ENCODE measurements at places on chromosomes 5 and 9.

GRCh38 chr5:53963958-53964357 lies 346.4 kb downstream of the ARL15 start:
- no peak for DNase-seq

GRCh38 chr5:163439092-163439425 lies 1.7 kb downstream of the CCNG1 start:
- DNase-seq: peak; percentile 6

DNA sequence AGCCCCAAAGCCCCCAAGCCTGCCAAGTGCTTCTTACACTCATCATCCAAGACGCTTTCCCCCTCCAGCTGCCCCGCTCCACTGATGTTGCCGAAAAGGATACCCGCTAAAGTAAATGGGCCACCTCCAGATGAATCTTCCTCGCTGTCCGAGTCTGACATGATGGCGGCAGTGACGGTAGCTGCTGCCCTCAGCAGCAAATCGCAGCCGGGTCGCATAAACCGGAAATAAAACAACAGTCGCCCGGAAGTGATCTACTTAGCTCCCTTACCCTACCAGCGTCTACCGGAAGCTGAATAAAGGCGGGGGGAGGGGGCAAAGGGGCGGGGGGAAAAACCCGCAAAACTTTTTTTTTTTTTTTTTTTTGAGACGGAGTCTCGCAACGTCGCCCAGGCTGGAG lies at the start of gene TAF1L:
TSS of gene TAF1L (minus strand) at position 308 of the 400 bp plus-strand sequence. CDS start at position 218, 90 bp downstream.
- no peak for DNase-seq

DNA sequence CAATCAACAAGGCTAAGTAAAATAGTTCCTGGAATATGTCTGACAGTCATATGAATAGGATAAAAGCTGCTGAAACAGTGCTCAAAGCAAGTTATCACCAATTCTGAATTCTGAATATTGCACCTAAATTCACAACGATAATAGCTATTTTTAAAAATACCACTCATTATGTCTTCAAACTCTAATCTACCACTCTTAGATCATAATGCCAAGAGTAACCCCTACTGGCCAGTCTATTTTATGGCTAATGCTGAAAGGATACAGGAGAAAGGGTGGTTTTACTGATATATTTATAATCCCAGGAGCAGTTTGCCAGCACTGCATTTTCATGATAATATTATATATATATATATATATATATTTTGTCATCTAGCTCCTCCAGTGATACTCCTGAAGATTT lies 232.8 kb downstream of the PDE4D start:
- peak; percentile 27 for DNase-seq

GRCh38 chr9:89440951-89441654 lies 56.8 kb downstream of the SEMA4D start:
- no peak for DNase-seq

GRCh38 chr5:157309796-157310195 lies 43.9 kb downstream of the CYFIP2 start:
- no peak for DNase-seq

DNA sequence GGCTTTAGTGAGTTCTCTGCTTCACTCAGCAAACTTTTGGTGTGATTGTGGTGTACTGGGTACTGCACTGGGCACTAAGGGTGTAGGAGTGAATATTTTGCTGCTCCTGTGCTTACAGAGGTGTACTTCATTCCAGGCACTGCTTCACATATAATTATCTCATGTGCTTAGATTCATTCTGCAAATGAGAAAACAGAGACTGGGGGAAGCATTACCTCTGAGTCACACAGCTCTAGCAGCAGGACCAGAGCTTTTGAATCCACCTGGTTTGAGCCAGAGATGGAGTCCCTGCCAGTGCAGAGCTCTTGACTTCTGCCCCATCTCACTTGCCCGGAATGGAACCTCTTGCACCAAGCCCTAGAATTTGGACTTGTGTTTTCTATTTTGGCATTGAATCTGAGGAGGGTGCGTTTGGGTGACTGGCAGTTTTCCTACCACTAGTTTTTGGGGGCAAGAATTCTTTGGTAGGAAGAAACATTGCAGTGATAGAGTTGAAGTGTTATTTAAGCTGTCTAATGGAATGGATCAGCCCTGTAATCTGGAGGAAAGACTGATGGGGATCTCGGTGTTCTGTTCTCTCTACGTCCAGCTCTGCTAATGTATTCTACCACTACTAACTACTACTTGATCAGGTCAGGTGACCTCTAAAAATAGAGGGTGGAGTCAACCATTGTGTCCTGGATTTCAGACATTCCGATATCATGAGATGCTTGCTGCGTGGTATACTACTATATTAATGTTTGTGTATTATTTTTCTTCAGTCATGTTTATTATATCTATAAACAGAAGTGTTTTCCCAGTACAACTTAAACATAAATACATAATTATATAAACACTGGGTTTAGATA lies 2.5 kb downstream of the ARHGAP26 start:
- DNase-seq: no peak

- DNase-seq: no peak
Measured at GRCh38 chr5:41575110-41575779, 64.8 kb upstream of the PLCXD3 start.
